ENCODE measurements at places on chromosomes 1 and 21.

DNA sequence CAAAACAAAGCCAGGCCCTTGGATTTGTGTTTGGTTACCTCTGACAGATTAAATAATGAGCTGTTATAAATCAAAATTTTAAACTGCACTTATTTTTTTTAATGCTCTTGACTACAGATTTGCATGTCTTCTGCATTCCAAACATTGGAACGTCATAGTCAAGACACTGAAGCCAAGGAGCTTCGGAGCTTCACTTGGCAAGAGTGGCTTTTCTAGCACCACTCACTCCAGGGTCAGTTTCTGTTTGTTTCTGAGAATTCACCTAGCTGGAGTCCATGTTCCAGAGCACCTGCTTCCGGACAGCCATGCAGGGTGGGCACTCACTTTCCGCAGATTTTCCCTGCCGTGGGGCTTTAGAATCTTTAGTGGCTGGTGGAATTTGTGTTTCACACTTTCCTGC lies 202.9 kb downstream of the ZP4 start:
- DNase-seq, result no peak

- no peak for DNase-seq
These were observed 42.8 kb downstream of the SLC37A1 start for GRCh38 chr21:42556476-42556875.

DNA sequence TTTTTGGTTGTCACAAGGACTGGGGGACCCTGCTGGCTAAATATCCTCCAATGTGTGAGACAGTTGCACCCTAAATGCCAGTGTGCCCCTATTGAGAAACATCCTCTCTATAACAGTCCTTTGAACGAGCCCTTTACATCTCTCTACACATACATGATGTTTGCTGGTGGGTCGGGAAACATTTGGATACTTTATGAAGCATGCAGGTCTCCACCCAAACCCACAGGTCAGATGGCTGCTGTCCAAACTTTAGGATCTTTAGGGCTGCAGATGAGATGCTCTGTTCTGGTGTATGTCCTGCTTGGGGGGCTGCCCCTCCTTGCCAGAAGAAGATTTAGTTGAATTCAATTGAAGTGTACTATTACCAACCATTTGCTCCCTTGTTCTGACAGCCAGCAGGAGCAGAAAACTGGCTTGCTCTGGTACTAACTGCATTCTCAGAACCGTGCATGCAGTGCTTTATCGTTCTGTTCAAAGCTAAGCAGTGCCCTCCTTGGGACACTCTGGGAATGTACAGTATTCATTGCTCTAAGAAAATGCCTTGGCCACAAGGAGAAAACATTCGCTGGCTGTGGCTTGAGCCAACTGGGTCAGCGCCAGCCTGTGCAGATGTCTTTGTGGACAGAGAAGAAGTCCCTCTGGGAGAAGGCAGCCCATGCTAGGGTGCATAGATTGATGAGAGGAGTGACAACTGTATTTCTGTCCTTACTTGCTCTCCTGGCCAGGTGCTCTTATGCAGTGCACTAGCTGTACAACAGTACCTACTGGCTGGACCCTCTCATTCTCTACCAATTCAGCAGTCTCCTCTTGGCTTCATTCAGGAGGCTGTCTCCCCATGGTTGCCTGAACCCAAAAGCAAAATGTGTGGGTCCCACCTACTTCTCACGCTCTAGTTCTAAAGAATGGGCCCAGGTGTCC lies 61.4 kb upstream of the DIRAS3 start:
- peak; percentile 43 for DNase-seq

GRCh38 chr1:182430263-182431068 lies 19.5 kb upstream of the RGSL1 start:
- DNase-seq, result no peak

Measured in GM23338 (cell line).